Small intestine (tissue), 16 donors: ENCODE measurements at places on chromosomes 7 and 10.

DNA sequence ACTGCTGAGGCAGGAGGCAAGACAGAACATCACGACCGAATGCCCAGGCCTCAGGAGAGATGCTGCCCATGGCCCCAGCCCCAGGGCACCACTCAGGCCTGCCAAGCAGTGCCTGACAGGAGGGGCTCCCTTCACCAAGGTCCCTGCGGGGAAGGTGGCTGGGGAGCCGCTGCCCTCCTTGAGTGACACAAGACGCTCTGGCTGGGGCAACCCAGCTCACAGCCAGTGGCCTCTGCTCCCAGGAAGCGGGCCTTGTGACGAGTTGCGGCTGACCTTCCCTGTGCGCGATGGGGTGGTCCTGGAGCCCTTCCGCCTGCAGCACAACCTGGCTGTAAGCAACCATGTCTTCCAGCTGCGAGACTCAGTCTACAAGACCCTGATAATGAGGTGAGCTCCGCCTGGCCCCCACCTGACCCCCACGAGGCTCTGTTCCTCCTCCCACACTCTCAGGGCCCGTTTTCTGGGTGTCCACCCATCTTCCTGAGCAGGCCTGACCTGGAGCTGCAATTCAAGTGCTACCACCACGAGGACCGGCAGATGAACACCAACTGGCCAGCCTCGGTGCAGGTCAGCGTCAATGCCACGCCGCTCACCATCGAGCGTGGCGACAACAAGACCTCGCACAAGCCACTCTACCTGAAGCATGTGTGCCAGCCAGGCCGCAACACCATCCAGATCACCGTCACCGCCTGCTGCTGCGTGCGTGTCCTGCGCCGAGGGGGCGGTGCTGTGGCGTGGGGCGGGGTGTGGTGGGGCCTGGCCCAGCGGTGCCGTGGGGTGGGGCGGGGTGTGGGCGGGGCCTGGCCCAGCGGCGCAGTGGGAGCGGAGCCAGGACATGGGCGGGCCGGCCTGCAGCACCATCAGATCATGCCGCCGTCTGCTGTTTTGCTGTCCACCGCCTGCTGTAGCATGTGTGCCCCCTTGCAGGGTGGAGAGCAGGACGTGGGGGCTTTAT lies 12.8 kb downstream of the ZMIZ2 start:
- DNase-seq = no peak

DNA sequence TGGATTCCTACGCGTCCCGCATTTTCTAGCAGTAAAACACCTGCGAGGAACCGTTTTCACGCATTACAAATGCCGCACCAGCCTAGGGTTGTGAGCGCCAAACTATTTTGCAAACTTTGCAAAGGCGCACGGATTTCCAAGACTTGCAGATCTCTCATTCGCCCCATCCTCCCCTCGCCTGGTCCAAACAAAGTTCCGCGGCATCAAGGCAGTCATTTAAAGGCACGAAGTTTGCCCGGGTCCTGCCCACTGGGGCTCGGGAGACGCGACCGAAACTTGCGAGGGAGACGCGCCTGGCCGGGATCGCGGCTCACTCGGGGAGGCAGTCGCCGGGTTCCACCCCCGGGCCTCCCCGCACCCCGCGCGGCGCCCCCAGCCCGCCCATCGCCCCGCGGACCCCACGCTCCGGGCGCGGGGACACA lies 613 bp downstream of the USP6NL start:
- DNase-seq = peak; percentile 67

DNA sequence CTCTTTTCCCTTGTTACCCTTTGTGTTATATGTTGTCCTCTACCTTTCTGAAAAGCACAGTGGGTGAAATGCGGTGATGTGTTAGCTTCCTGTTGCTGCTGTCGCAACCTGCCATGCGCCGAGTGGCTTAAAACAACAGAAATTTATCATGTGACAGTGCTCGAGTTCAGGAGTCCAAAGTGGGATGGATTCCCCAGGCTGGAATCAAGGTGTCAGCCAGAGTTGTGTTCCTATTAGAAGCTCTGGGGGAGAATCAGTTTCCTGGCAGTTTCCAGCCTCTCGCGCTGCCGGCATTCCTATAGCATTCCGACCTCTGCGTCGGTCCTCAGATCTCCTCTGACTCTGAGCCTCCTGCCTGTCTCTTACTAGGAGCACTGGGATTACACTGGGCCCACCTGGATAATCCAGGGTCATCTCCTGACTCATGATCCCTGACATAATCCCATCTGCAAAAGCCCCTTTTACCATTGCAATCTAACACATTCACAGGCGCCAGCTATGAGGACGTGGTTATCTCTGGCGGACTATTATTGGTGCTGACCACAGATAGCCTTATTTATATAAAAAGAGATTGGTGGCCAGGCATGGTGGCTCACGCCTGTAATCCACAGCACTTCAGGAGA lies 207.5 kb downstream of the CUX1 start:
- peak; percentile 87 for DNase-seq

DNA sequence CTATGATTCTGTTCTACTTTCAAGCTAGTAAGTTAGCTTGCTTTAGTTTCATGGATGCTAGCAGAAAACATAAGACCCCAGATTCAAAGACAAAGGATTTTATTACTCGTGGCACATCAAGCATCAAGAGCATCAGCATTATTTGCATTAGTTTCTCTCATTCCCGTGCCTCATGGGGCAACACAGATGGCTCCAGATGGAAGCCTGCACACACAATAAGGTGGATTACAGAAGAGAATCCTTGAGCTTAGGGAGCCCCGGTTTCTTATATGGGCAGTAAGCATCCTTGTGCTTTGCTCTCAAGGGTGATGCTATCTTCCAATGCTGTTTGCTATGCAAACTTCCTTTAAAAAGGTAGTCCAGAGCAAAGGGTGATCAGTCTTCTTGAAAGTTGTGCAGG lies 10.7 kb upstream of the CAPZA2 start:
- DNase-seq = no peak

- DNase-seq = no peak
Measured at GRCh38 chr7:7212612-7213011, 30.3 kb downstream of the C1GALT1 start.

DNA sequence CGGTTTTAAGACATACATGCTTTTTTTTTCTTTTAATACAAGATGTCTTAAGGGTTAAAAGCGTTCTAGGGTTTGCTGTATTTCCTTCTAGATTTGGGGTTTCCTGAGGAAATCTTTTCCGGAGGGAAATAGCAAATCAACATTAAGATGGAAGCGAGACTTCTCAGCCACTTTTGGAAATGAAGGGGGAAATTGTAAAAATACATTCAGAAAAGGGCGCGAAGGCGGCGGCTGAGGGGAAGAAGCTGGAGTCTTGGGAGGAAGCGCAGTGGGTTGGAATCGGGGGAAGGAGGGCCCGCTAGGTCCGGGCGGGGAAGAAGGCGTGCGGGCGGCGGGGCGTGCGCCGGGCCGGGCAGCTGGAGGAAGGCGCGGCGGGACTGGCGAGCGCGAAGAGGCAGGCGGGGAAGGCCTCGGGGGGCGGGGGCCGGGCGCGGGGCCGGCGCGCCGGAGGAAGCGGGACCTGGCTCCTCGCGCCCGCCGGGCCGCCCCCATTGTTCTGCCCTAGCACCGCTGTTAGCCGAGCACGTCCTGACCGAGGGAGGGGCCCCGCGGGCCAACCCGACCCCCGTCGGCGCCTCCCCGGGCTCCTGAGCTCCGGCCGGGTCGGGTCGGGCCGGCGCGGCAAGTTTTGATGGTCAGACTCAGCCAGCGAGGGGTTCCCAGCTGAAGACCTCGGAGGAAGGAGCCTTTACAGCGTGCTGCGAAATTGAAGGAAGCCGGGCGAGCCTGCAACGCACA lies 1.5 kb upstream of the SKIDA1 start:
- peak; percentile 29 for DNase-seq

GRCh38 chr7:66182920-66183319 lies 22.2 kb upstream of the TPST1 start:
- DNase-seq = no peak

GRCh38 chr7:2968616-2969397 lies 74.9 kb downstream of the CARD11 start:
- no peak for DNase-seq

DNA sequence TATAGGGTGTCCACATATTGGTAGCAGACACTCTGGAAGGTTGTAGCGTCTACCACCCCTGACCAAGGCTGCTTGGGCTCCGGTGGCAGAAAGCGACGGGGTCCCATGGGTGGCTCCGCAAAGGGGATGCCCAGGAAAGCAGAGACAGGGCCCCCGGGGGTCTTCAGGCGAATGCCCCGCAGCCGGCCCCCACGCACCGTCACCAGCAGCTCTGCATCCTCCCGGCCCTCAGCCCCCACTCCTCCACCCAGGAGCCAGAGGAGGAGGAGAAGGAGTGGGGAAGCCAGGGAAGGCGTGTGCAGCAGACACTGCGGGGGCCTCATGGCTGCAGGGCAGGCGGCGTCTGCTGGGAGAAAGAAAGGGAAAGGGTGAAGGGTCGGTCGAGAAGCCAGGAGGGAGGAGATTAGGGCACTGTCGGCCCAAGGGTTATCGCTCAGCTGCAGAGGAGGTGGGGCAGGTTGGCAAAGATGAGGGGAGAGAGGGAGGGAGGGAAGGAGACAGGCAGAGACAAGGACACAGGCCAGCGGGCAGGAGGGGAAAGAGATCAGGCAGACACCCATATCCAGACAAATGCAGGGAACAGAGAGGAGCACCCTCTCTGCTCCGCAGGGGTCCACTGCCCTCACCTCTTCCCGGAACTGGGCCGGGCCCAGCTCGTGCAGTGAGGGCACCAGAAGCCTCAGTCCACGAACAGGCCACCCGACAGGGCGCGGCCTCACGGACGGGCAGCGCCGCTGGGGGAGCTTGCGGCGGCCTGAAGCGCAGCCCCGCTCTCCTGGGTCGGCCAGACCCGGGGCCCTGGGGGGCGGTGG lies 1.6 kb downstream of the ACHE start:
- DNase-seq = no peak

DNA sequence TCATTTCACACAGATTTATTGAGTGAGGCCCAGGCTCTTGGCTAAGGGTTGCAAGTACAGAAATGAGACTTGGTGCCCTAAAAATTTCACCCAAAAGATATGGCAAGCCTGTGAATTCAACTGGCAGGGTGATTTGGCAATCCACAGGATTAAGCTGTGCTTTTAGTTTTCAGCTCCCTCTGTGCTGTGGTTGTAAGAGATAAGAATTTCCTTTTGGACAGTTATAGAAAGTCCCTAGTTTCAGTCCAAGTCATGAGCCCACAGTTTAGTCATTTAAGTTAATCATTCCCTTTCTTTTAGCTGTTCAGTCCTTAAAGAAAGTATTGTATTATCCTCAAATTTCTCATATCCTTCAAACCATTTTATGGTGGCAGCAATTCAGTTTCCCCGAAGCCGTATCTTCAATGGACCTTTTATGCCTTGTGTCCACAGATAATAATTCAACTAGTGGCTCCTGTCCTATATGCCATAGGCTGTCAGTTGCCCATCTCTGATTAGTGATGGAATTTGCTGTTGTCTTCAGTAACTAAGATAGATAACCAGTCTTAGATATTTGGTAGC lies 73.4 kb upstream of the NAMPT start:
- DNase-seq = peak; percentile 81

GRCh38 chr7:44114586-44115310 lies 8.6 kb downstream of the POLD2 start:
- no peak for DNase-seq

- no peak for DNase-seq
Measured at GRCh38 chr7:2602406-2603043, 29.3 kb upstream of the TTYH3 start.

DNA sequence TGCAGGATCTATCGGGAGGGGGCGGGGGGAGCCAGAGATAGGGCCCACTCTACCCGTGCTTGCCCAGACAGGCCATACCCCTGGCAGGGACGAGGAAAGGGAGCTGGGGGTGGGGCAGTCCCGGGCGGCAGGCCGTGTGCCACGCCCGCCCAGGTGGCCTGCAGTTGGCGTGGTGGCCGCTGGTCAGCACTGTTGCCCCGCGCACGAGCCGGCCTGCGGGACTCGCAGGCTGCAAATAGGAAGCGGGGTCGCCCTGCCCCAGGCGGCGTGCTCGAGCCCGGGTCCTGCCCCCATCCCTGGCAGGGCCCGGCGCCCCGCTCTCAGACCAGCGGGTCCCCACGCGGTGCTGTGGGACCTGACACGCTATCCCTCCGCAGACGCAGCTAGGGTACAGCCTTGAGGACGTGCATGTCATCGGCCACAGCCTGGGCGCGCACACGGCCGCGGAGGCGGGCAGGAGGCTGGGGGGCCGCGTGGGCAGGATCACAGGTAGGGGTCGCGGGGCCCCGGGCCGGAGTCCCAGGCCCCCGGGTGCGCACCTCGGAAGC lies 6.7 kb downstream of the PNLIPRP2 start:
- no peak for DNase-seq

GRCh38 chr10:30985512-30985911 lies 46.2 kb downstream of the ZNF438 start:
- no peak for DNase-seq

DNA sequence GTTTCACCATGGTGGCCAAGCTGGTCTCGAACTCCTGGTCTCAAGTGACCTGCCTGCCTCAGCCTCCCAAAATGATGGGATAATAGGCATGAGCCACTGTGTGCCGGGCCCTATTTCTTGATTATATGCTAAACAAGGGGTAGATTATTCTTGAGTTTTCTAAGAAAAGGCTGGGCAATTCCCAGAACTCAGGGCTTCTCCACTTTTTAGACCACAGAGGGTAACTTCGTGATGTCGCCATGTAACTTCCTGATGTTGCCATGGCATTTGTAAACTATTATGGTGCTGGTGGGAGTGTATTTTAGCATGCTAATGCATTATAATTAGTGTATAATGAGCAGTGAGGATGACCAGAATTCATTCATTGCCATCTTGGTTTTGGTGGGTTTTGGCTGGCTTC lies 35.8 kb downstream of the OTUD1 start:
- DNase-seq = no peak

DNA sequence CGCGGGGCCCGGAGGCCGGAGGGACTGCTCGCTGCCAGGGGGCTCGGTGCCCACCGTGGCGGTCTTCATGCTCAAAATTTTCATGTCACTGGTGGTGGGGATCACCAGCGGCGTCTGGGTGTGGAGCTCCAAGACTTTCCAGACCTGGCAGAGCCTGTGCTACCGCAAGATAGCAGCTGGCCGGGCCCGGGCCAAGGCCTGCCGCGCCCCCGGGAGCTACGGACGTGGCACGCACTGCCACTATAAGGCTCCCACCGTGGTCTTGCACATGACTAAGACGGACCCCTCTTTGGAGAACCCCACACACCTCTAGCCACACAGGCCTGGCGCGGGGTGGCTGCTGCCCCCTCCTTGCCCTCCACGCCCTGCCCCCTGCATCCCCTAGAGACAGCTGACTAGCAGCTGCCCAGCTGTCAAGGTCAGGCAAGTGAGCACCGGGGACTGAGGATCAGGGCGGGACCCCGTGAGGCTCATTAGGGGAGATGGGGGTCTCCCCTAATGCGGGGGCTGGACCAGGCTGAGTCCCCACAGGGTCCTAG lies 2.0 kb downstream of the FZD9 start:
- DNase-seq = no peak

- peak; percentile 87 for DNase-seq
Measured at GRCh38 chr10:21526188-21526859, 842 bp upstream of the SKIDA1 start.

- no peak for DNase-seq
Measured at GRCh38 chr7:25908154-25908949, 243.6 kb upstream of the NFE2L3 start.

- DNase-seq = no peak
Measured at GRCh38 chr7:27520815-27521790, 141.6 kb downstream of the HIBADH start.
